Left lung (tissue), 14 donors: ENCODE measurements at places on chromosomes 11 and 22. TPM values are rescaled to one million over a fixed set of nuclear protein-coding genes. Genes with fewer than 3 reads are reported as not detected.

Gene ANKK1
- 0.39 TPM for total RNA-seq

DNA sequence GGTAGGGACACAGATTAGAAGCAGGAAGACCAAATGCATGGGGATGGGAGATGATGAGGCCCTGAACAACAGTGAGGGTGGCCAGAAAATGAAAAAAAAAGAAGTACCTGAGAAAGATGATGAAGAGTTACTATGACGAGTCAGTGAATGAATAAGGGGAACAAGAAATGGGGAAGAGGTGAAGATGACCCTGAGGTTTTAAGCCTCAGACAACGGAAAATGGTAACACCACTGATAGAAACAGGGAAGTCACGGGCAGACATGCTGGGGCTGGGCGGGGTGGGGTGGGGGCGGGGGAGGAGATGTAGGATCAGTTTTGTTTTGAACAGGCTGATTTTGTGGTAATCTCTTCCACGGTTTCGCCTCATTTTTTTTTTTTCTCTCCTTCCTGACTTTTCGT, 205.1 kb upstream of the CADM1 start:
- no peaks in the 10 kb centered on the region for H3K36me3 ChIP-seq
- H3K4me1 ChIP-seq = peaks cover 34% of the 10 kb centered on the region
- H3K4me3 ChIP-seq = no peak overlapping the region
- DNase-seq = no peak
- H3K27ac ChIP-seq = peak overlapping the region; percentile 86
- H3K27me3 ChIP-seq = peaks cover 13% of the 10 kb centered on the region

DNA sequence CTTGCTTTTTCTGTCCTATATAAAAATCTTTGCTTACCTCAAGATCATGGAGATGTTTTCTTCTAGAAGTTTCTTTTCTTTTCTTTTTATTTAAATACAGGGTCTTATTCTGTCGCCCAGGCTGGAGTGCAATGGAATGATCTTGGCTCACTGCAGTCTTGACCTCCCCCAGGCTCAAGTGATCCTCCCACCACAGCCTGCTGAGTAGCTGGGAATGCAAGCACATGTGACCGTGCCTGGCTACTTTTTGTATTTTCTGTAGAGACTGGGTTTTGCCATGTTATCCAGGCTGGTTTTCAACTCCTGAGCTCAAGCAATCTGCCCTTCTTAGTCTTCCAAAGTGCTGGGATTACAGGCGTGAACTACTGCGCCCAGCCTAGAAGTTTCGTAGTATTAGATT, 45.3 kb downstream of the USP35 start:
- DNase-seq = no peak
- H3K36me3 ChIP-seq = no peaks in the 10 kb centered on the region

Gene KRTAP5-9
- 0.20 TPM for total RNA-seq

DNA sequence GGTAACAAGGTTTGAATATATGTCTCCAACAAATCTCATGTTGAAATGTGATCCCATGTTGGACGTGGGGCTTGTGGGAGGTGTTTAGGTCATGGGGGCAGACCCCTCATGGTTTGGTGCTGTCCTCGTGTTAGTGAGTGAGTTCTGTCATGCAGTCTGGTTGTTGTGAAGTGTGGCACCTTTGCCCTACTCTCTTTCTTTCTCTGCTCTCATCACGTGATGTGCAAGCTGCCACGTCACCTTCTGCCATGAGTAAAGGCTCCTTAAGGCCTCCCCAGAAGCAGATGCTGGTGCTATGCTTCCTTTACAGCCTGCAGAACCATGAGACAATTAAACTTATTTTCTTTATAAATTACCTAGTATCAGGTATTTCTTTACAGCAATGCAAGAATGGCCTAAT, 218.3 kb downstream of the NXPE2 start:
- no peaks in the 10 kb centered on the region for H3K4me1 ChIP-seq
- no peak for DNase-seq
- H3K27ac ChIP-seq = no peak overlapping the region
- H3K36me3 ChIP-seq = no peaks in the 10 kb centered on the region
- no peaks in the 10 kb centered on the region for H3K27me3 ChIP-seq
- H3K4me3 ChIP-seq = no peak overlapping the region

GRCh38 chr11:127137771-127138280, 137.3 kb upstream of the KIRREL3 start:
- H3K36me3 ChIP-seq = no peaks in the 10 kb centered on the region
- no peak overlapping the region for H3K4me3 ChIP-seq
- no peak overlapping the region for H3K27ac ChIP-seq
- H3K4me1 ChIP-seq = no peaks in the 10 kb centered on the region
- DNase-seq = no peak
- no peaks in the 10 kb centered on the region for H3K27me3 ChIP-seq

DNA sequence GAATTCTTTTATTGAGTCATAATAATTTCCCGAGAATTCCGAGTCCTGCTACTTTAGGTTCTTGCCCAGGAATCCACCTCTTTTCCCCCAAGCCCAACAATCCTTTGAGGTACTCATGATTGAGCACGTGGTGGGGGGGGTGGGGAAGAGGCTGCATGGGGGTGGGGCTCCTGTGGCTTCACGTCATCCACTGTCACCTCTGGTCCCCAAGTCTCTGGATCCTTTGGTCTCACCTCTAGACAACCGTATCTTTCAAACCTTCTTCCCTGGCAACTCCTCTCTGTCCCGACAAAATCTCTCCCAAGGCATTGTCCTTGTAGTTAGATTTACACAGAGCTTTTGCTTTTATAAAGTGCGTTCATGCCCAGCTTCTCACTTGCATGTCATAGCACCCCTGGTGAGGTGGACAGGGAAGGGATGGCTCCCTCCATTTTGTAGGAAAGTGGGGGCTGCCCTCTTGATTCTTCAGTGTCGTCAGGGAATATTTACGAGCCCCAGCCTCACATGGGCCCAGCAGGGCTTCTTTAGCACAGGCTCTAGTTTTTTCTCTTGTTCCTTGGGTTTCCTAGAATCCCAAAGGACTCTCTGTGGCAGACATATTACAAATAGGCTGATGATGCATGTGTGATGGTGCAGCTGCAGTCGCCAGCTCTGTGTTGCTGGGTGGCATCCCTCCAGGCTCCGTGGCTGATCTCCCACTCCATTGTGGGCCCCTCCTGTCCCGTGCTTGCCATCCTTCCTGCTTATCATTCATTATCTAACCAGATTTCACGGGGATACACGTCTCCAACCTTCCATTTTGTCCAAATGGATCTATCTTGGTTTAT, 8.4 kb downstream of the UCP3 start:
- no peak overlapping the region for H3K4me3 ChIP-seq
- DNase-seq = no peak
- H3K4me1 ChIP-seq = peaks cover under 1% of the 10 kb centered on the region
- H3K36me3 ChIP-seq = no peaks in the 10 kb centered on the region

DNA sequence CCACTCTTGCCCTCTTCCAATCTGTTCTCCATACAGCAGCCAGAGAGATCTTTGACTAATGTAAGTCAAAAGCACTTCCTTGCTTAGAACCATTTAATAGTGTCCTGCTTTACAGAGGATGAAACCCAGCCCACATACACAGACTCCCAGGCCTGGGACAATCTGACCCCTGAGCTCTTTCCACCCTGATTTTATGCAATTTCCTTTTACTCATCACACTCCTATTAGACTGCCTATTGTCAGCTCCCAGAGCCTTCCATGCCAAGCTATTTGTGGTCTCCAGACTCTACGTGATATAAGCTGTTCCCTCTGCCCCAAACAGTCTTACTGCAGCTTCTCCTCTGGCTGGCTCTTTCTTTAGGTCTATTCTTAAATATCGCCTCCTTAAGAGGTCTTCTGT, 28.1 kb downstream of the ME3 start:
- H3K4me1 ChIP-seq = no peaks in the 10 kb centered on the region
- H3K27me3 ChIP-seq = no peaks in the 10 kb centered on the region
- H3K4me3 ChIP-seq = no peak overlapping the region
- H3K27ac ChIP-seq = no peak overlapping the region
- no peak for DNase-seq

Gene LYVE1
- total RNA-seq = 40.5 TPM

DNA sequence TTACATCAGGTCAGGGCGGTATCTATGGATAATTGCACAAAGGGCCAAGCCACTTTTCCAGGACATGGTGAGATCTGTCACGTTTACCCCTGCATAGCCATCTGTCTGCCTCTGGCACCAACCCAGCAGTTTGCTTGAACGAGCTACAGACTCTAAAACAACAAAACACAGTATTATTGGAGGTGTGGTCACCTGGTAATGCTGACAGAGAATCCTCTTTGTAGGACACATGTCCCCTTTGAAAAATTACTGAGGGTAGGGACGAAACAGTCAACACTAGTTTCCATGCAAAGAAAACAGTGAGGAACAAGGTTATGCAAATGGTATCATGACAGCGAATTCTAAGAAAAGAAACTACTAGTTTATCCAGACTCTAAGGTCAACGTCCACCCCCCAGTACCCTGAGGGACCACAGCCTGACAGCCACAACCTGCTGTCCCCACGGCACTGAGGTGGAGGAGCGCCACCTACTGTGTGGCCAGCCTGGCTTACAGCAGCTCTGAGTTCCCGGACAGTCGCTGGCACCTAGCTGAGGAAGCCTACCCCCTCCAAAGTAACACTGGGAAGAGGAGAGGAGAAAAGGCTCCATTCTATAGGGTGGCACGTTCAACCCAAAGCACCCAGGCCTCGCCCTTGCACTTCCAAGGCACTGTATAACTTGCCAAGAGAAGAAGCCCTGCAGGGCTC, 117.4 kb upstream of the BID start:
- H3K4me3 ChIP-seq = no peak overlapping the region
- H3K4me1 ChIP-seq = no peaks in the 10 kb centered on the region
- no peak for DNase-seq

DNA sequence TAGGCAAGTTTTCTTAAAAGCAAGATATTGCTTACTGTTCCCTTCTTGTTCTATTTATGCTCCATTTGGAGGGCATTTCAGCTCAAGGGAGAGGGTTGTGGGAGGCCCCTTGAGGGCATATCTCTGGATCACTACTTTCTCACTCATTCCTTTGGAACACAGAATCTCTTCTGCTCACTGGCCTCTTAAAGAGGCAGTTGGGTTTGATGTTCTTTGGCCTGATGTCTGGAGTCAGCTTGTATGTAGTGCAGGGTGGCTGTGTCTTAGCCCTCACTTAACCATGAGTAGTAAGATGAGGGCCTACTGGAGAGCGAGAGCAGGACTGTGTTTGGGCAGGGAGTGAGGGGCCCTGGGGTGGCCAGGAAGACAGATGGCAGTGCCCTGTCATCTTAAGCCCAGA, 3.6 kb downstream of the INCENP start:
- no peak for DNase-seq
- no peak overlapping the region for H3K4me3 ChIP-seq

Gene RIC3
- total RNA-seq = 8.6 TPM
